MV-4-11 (cell line): ENCODE measurements at places on chromosomes 5 and 9.

GRCh38 chr9:27532046-27532445, 2.4 kb upstream of the MOB3B start:
- peak; percentile 32 for DNase-seq

DNA sequence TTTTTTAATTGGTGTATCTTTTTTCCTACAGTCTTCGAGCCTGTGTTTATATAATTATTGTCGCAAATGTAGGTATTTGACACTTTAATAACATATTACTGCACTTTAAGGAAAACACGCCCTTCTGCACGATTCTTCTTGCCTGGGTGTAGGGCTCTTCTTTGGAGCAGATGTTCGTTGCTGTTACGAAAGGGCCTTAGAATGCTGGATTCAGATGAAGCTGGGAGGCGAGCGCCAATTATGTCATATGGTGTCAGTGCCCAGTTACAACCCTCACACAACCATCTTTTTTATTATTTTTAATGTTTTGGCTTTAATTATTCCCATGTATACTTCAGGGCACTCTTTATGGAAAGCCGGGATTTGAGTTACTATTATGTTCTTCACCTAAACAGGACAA, 553.0 kb downstream of the EBF1 start:
- peak; percentile 40 for DNase-seq

GRCh38 chr9:38404314-38404713, 11.8 kb downstream of the ALDH1B1 start:
- peak; percentile 60 for DNase-seq

GRCh38 chr5:41863871-41864486, 6.2 kb downstream of the OXCT1 start:
- no peak for DNase-seq

DNA sequence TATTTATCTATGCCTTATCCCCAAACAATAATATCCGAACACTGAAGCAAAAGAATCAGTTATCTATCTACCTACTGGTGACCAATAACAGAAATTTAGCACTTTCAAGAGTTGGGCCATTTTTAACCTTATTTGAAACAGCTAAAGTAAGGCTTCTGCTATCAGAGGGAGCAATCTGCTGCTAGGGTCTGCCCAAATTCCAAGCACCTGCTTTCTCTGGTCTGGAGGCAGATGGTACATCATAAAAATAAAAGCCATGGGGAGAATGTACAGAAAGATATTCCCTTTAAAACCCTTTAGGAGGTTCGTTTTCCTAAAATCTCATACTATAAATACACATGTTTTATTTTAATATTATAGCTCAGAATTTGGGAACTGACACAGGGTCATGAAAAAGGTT, 37.7 kb upstream of the ARSB start:
- DNase-seq, result no peak

- DNase-seq, result no peak
Measured at GRCh38 chr5:147509710-147510651, at the start of gene DPYSL3. TSS of gene DPYSL3 (minus strand) at chr5:147510068. CDS start at chr5:147509858, 210 bp downstream.

GRCh38 chr9:112629671-112630485, 88.0 kb downstream of the INIP start:
- DNase-seq, result no peak

DNA sequence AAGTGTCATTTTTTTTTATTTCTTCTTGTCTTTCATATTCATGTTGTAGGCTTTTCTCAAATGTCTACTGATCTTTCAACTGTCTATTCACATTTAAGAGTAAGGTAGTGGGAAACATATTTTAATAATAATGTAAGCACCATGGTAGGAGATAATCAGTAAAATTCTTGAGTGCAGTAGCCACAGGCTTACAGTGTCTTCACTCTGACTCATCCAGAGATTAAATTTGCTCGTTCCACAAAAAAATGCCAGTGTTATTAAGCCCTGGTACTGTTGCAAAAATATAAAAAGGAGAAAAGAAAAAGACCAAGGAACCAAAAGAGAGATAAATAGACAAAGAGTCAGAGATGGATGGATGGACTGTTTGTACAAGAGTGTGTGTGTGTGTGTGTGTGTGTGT, 43.0 kb downstream of the PARP8 start:
- no peak for DNase-seq

DNA sequence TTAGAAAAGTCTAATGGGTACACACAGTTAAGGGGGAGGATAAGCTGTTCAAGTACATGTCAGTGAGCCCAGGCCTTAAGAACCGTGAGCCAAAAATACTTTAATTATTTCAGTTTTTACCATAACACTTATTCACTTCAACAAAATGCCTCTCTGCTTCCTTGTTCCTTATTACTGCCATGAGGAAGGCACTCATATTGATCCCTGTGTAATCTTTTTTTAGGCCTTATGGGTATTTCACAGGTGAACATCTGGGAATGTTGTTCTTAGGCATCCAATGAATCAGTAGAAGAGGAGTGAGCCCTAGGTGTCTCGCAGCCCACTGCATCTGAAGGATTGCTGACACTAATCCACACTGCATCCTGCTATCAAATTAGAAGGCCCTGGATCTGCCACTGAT, 13.5 kb upstream of the DMAC1 start:
- DNase-seq, result no peak

DNA sequence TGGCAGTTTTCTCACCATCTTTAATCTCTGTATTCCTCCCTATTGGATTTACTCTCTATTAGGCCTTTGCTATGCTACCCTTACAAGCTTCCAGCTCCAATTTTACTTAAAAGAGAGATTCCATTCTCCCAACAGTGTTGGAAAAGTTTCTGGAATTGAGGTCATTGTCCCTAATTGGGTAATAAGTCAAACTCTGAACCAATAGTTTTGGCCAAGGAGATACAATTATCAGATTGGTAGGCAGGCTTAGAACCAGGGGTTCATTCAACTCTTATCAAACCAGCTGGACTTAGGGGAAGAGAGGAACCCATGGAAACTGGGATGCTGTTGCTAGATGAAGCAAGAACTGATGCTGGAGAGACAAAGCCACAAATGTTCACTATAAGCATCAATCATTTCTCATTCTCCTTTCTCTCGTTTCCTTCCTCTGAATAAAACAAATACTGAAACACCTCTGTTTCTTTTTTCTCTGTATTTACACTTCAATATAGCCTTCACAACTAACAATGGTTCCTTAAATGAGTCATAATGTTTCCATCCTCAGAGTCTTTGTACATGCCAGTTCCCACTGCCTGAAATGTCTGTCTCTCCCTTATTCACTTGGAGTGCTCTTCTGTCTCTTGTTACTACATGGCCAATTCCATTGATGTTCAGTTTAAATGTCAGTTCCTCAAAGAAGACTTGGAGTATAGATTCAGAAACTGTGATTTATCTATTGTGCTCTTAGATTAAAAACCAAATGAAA, 587.3 kb downstream of the GABRG2 start:
- no peak for DNase-seq

DNA sequence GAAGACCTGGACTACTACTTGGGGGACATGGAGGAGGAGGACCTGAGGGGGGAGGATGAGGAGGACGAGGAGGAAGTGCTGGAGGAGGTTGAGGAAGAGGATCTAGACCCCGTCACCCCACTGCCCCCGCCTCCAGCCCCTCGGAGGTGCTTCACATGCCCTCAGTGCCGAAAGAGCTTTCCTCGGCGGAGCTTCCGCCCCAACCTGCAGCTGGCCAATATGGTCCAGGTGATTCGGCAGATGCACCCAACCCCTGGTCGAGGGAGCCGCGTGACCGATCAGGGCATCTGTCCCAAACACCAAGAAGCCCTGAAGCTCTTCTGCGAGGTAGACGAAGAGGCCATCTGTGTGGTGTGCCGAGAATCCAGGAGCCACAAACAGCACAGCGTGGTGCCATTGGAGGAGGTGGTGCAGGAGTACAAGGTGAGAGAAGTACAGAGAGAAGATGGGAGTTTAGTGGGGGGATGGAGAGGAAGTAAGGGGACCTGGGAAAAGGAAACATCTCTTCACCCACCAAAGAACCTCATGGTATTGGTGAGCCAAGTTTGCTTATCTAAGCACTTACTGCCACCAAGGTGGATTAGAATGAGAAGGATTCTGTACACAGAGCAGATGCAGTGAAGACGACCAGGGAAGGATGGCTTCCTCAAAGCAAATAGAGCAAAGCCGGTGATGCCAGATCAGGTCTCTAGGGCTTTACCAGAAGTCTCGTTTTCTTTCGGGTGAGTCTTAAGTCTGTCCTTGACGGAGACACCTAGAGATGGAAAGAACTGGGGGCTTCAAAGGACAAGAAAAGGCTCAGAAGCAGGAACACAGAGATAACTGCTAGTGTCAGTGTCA, 1.5 kb downstream of the TRIM41 start:
- no peak for DNase-seq

GRCh38 chr5:27963050-27963783, 924.8 kb upstream of the CDH9 start:
- peak; percentile 56 for DNase-seq

GRCh38 chr9:96129747-96130146, 172.2 kb downstream of the HSD17B3 start:
- no peak for DNase-seq

DNA sequence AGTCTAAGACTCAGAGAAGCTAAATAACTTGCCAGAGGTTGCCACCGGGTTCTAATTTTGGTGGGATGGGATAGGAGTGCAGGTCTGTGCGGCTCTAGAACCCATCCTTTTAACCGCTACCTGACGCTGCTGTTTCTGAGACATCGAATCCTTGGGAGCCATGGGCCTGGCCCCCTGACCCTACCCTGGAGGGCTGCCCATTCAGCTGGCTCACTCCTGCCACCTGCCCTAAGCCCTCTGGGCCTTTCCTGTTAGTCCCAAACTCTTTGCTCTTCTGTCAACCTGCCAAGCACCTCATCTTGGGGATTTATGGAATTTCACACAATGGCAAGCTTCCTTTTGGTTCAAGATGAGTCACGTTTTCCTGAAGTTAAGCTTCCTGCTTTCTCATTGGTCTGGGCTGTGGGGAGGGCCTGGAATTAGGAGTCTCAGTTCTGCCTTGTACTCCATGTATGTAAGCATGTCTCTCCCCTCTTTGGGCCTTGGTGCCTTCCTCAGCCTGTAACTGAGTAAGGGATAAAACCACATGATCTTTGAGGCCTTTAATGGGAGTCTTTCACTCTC, 26.6 kb downstream of the ENHO start:
- no peak for DNase-seq

DNA sequence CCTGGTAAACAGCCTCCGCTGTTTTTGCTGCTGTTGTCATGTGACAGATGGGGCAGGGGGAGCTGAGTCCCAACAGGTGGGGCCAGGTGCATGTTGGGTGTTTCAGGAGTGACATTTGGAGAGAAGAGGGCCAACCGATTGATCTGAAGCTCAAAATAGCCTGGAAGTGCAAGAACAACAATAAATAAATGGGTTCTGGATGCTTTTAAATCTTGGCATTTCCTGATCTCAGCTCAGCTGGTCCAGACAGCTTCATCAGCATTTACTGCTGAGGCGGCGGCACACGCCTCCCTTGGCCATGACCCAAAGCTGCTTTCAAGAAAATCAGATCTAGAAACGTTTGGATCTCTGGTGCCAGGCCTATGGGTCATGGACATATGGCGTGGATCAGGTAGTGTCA, 70.5 kb downstream of the PPARGC1B start:
- DNase-seq, result no peak

- DNase-seq, result no peak
Measured at GRCh38 chr5:104533498-104533897, 970.9 kb upstream of the NUDT12 start.

- DNase-seq, result no peak
Measured at GRCh38 chr5:74164725-74165235, 475.7 kb downstream of the ENC1 start.

DNA sequence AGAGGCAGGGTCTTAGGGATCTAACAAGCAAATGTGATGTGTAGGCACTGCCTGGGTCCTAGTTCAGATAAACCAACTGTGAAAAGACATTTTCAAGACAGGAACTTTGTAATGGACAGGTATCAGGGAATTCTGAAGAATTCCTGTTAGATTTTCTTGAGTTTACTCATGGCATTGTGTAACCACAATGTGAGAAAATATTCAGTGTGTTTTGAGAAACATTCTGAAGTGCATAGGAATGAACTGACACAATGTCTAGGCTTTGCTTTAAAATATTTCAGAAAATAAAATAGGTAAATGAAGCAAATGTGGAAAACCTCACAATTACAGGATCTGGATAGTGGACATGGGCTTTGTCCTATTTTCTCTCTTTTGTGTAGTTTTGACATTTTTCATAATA, 15.2 kb upstream of the AFAP1L1 start:
- no peak for DNase-seq

DNA sequence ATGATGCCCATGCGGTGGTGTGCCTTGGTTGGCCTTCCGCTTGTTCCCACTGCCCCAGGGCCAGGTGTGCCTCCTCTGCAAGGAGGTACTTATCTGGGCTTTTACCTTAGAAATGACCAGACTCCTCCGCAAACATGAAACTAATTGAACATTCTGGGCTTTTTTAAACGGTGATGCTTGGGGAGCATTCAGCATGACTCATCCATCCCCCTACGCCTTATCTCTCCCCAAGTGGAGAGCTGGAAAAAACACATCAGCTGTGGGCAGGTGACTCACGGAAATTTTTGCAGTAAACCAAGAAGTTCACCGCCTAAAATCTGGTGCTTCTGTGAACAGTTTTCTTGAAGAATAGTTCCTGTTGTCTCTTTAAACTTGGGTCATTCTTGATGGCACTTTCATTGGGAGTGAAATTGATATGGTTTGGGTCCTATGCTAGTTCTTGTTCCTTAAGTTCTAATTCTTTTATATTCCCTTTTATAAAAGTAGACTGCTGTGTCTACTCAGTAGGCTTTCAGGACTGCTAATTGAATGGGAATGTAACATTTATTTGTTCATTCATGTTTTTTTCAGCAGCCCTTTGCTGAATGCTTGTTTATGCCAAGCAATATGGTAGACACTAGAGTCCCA, 39.6 kb downstream of the SFXN1 start:
- DNase-seq, result no peak

DNA sequence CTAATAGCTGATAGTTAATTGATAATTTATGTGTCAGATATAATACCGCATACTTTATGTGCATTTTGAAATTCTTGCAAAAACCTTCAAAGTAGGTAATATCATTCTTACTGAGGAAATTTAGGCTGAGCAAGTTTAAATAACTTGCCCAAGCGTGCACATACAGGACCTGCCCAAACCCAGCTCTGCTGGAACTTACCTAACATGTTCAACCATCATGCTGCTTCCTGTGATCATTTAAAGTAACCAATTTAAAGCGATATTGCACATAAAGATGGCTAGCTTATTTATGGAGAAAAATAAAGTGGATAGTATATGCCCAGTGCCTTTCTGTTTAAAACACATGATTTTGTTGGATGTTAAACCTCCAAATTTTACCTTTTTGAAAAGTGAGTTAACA, 4.3 kb downstream of the FAM174A start:
- DNase-seq, result no peak

- no peak for DNase-seq
Measured at GRCh38 chr5:97243353-97243752, 60.3 kb upstream of the RIOK2 start.

GRCh38 chr5:24909210-24909609, 264.4 kb upstream of the CDH10 start:
- no peak for DNase-seq

DNA sequence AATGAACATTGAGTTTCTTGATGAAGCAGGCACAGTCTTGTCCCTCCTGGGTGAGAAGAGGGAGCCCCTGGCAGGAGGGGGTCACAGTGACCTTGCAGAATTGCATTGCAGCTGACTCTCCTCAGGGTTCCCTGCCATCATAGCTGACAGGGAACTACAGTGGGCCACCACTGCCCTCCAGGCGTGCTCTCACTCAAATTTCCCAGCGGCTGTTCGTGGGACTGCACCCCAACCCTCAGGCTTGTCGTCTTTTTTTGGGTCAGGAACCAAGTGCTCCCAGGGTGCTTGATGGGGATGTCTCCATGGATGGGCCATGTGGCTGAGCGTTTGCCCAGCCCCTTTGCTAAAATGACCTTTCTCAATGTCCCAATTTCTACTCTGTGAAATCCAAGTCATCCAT, 215.8 kb downstream of the MELK start:
- DNase-seq, result no peak
